ENCODE measurements at places on chromosomes 13 and 19. TPM values are rescaled to one million over a fixed set of nuclear protein-coding genes. Genes with fewer than 3 reads are reported as not detected.
A peak's percentile ranks its signal among the peaks of the same experiment; 100 is the strongest.

Gene DENND1C
- total RNA-seq = 1.1 TPM

DNA sequence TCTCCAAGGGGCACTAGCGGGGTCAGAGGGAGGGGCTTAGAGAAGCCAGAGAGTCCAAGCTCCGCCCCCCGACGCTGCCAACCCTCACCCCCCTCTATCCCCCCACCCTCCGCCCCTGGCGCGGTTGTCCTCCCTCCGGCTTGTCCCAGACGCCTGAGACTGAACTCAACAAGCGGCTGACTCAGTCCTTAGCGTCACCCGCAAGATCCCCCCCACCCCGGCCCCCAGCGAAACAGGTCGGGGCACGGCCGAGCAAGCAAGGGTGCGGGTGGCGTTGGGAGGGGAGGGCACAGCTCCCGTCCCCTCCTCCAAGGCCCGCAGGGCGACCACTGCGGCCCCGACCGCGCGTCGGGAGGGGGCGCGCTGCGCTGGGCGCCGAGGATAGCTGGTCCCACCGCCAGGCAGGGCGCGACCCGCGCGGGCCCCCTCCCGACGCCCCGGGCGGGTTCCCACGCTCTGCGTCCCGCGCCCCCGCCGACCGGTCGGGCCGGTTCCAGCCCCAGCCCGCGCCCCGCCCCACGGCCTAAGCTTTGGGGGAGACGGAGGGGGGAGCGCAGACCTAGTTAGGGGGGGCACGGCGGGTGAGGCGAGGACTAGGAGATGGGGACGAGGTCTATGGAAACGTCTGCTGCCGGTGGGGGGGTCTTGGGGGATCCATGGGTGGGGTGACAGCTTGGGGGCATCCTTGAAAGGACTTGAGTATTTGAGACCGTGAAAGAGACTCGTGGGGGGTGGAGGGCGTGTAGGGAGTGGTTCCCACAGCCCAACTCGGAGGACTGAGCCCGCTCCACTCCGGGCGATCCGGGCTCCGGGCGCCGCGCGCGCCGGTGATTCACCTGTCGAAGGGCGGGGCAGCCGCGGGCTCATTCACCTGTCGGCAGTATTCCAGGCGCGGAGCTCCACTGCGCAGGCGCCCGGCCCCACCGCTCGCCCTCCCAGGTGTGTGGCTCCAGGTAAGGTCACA lies 5.1 kb downstream of the NOTCH3 start:
- no peak for DNase-seq

- DNase-seq = no peak
Measured at GRCh38 chr13:87255394-87255793, 415.8 kb upstream of the SLITRK5 start.

GRCh38 chr13:112168761-112169160 lies 101.8 kb downstream of the SOX1 start:
- DNase-seq = no peak

DNA sequence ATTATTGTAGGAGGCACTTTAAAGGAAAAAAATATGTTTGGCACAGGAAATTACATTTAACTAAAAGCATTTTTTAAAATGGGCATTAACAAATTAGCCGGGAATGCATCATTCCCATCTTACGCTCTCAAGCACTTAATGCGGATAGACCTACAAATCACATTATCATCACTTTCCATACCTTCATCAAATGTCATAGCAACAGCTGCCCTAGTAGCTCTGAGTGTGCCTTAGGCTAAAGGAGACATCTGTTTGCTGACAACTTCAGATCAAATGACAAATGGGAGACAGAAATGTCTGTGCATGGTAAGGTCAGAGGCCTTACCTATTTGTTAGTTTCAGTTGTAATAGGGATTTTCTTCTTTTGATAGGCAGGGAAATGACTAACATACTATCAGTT lies 773.2 kb upstream of the SLC10A2 start:
- no peak for DNase-seq

DNA sequence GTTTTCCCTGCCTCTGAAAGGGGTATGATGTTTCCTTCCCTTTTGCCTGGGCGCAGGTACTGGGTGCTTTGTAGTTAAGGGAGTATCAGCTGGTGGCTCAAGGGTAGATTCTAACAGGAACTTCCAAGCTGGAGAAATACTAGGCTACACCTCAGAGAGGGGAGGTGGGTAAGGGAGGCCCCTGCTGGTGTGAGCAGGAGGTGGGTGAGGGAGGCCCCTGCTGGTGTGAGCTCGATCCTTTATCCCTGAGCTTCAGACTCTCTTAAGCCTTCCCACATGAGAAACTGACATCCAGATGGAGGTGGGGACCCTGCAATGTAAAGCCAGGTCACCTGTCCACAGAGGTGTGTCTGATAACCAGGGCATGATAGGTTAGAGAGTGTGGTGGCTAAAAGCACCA lies 32.1 kb downstream of the CYP2B6 start:
- DNase-seq = peak; percentile 29

DNA sequence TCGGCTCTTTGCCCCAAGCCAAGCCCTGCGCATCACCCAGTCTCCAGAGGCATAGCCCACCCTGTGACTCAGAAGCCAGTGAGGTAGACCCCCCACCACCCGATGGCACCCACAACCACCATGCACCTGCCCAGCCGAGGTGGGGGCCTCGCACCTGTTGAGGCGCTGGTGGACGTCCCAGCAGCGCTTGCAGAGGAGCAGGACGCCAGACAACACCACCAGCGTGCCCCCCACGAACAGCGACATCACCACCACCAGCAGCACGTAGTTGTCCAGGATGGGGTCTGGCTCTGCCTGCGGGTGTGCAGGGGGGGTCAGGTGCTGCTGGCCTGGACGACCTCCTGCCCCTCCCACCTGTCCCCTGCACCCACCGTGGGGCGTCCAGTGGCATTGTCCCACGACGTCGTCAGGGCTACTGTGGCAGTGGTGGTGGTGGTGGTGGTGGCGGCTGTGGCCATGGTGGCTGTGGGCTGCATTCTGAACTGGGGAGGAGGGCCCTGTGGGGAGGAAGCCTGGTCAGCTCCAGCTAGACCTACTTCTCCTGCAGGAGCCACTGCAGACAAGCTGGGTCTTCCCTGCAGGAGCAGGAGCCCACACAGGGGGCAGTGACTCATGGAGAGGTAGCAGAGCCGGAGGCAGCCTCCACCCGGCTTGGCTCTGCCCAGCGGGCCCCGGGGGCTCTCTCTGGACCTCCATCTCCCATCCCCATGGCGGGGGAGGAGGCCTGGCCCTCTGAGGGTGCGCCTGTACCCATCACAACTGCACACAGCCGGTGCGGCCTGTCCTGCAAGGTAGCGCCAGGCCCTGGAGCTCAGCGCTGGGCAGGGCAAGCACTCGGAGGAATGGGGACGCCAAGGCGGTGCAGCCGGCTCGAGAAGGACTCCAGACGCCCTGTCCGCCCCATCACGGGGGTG lies 1.9 kb downstream of the CBARP start:
- no peak for DNase-seq

Gene GMIP
- total RNA-seq = 3.7 TPM

DNA sequence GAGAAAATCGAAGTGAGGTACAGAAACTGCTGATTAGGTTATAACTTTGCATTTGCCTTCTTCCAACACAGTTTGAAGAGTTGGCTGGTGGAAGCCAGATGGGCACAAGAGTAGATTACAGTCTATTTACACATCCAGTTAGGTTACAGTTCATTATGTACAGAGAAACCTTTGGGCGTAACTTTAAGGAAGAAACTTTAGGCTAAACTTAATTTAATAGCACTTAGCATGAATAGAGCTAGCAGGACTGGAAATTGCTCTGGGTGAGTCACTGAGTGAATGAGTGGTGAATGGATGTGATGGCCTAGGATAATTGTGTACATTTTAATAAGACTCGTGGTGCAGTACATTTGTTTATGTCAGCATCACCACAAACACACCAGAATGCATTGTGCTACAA lies 62.9 kb upstream of the KLHL1 start:
- no peak for DNase-seq

Gene TJP3
- total RNA-seq = 28.8 TPM

Gene TMPRSS9
- 7.5 TPM for total RNA-seq

DNA sequence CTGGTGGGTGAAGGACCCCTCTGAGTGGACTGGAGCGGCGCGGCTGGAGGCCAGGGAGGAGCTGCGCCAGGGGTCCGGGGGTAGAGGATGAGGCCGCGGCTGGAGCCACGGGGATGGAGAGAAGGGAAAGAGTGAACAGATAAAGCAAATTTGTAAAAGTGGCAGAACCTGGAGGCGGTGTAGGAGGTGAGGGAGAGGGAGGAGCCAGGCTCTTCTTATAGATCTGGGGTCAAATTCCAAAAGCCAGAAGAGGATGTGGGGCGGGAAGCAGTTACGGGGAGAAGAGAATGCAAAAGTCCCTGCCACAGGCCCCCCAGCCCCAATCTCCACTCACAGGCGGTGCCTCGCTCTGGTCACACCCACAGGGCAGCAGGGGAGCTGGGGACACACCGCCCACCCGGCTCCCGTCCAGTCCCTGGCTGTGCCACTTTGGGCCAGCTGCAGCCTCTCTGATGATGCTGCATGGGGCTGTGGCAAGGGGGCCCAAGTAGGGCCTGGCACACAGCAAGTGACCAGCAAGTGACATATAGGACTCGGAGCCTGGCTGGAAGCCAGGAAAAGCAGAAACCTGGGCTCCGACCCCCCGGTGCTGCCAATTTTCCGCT lies 11.1 kb downstream of the LRRC4B start:
- DNase-seq = no peak

Gene UNC13A
- 0.13 TPM for total RNA-seq

Gene TRPM4
- 15.0 TPM for total RNA-seq

Gene ZNF256
- total RNA-seq = 1.1 TPM

GRCh38 chr13:98784666-98785065 lies 32.2 kb upstream of the SLC15A1 start:
- no peak for DNase-seq

DNA sequence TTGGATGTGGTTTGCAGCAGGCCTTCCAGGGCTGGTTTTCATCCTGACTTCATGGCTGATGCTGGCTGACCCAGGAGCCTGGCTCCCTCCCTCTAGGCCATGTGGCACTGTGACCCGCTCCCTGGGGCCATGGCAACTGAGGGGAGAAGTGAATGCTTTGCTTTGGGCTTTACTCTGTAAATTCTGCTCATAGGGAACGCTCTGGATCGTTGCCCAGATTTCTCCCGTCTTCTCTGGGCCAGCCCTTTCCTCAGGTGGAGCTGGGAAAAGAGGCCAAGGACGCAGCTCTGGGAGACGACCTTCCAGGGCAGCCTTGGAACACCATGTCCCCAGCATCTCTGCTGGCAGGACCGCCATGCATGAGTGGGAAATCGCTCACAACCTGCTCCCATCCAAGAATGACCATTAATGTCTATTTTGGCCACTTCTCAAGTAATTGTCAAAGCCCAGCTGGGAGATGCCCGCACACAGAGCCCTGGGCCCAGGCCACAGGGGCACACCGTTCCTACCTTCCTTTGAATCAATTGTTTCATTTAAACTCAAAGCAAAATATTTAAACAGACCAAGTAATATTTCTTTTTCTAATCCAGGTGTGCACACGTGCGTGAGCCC lies 321.8 kb downstream of the TEX29 start:
- DNase-seq = no peak

Gene BRCA2
- total RNA-seq = 0.53 TPM

GRCh38 chr13:80778297-80778696 lies 437.4 kb upstream of the SPRY2 start:
- no peak for DNase-seq

GRCh38 chr13:81686877-81687276 lies 1346.0 kb upstream of the SPRY2 start:
- DNase-seq = no peak

DNA sequence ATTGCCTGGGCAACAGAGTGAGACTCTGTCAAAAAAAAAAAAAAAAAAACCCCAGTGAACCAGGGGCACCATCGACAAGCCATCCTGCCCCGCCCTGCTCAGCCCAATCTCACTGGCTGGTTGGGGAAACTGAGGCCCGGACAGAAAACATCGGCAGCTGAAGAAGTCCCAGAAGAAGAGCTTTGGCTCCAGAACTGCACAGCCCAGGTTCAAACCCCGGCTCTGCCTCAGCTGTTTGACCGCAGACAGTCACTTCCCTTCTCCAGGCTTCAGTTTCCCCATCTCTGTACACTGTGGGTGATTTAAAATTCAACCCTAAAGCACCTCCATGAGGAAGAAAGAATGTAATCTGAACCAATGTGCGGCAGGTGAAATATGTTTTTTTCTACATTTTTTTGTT lies 9.4 kb upstream of the SEMA6B start:
- no peak for DNase-seq

GRCh38 chr19:55661826-55662225 lies 7.0 kb downstream of the U2AF2 start:
- DNase-seq = no peak

DNA sequence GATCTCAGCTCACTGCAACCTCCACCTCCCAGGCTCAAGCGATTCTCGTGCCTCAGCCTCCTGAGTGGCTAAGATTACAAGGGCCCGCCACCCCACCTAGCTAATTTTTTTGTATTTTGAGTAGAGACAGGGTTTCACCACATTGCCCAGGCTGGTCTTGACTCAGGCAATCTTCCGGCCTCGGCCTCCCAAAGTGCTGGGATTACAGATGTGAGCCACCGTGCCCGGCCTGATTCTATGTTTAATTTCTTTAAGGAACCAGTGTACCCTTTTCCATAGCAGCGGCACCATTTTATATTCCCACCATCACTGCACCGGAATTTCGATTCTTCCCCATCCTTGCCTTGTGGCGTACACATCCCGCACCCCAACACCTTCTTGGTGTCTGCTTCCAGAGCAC lies 17.7 kb upstream of the INSR start:
- no peak for DNase-seq

GRCh38 chr13:94988654-94989053 lies 276.3 kb upstream of the SOX21 start:
- DNase-seq = no peak

- no peak for DNase-seq
Measured at GRCh38 chr13:47175172-47175866, 278.5 kb upstream of the HTR2A start.

GRCh38 chr19:4013886-4014540 lies 6.5 kb downstream of the PIAS4 start:
- DNase-seq = no peak

- no peak for DNase-seq
Measured at GRCh38 chr13:28631801-28632200, 27.1 kb upstream of the POMP start.

GRCh38 chr19:31717269-31717923 lies 368.2 kb upstream of the TSHZ3 start:
- DNase-seq = peak; percentile 46

DNA sequence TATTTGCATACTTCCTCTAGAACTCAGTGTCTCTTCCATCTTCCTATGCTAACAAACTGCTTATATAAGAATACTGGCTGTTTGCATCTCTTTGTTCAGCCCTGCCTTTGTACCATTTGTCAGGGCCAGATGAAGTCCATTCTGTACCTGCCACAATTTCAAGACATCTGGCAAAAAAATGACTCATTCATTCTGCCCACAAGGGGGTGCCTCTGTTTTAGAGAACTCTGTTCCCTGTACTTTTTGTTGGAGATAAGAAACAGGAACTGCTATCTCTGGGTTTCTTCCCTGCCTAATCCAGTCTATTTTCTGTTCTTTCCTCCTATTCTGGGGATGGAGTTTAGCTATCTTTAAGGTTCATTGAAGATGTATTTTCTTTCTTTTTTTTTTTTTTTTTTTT lies 23.0 kb downstream of the ZNF568 start:
- no peak for DNase-seq

- DNase-seq = no peak
Measured at GRCh38 chr19:5873617-5874199, 3.4 kb upstream of the FUT5 start.

GRCh38 chr13:101944521-101944920 lies 457.3 kb downstream of the FGF14 start:
- DNase-seq = no peak

GRCh38 chr13:51148952-51149573 lies 38.0 kb upstream of the C13orf42 start:
- no peak for DNase-seq

Gene PSPN
- 1.3 TPM for total RNA-seq

Gene TMEM86B
- 15.5 TPM for total RNA-seq

Gene PALM
- total RNA-seq = 6.6 TPM

Gene ASF1B
- 0.45 TPM for total RNA-seq

- DNase-seq = no peak
Measured at GRCh38 chr13:32904266-32904665, 112.0 kb upstream of the KL start.
